ENCODE measurements at places on chromosomes 7 and 10.

- DNase-seq = no peak
Measured at GRCh38 chr10:129759214-129760002, 204.7 kb downstream of the EBF3 start.

DNA sequence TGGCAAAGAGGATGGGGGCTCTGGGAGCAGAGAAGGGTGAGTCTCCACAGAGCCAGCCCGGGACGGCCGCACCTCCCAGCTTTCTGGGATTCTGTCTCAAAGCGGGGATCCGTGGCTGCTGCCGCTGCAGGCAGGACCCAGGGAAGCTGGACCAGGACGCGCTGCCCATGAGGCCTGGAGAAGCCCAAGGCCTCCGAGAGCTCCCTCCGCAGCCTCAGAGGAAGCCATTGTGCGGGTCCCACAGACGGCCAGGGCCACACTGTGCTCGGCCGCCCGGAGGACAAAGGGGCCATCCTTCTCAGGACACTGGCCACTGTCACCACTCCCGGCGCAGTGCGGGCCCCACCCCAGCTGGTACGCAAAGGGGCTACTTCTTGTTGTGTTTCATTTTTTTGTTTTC lies 79.3 kb upstream of the PDGFA start:
- DNase-seq = no peak

- no peak for DNase-seq
Measured at GRCh38 chr7:54995610-54996363, 23.0 kb upstream of the EGFR start.

DNA sequence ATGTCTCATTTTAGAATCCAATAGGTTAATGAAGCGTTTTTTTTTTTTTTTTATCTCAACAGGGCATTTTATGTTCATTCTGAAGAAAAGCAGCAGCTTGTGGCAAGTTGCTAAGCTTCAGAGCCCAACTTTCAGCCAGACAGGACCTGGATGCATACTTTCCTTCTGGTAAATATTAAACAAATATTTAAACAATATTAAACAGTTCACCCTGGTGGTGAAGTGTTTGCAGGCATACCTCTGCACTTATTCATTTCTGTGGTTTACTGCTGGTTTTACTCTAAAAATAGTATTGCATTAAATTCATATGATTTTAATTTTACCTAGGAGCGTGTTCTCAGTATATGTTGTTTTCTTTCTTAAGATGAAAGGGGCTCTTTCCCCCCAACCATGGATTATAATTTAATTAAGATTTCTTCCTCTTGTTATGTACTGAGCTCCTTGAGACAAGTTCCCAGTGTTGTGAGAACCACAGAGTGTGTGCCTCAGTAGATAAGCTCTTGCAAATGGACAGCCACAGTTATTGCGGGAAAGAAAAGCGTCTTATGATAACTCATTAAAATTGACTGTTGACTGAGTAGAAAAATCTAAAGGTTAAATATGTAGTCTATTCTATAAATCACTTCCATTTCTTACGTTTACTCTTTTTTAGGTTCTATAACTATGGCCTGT lies 155.8 kb downstream of the MALRD1 start:
- no peak for DNase-seq

- no peak for DNase-seq
Measured at GRCh38 chr7:134931487-134931886, 54.8 kb upstream of the AGBL3 start.

DNA sequence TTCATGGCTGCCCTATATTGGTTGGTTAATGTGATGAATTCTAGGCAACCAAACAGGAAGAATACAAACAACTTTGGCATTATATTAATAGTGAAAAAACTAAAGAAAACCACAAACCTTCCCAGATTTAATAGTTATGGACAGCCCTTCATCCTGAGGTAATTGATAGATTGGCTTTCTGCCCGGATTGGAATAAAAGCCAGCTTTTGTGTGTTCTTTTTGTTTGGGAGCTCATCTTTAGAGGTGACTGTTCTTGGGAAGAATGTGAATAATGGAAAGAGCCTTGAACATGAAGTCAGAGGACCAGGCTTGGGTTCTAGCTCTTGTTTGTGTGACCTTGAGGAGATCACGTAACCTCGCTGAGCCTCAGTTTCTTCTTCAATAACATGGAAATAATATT lies 92.3 kb downstream of the VTI1A start:
- DNase-seq = no peak

DNA sequence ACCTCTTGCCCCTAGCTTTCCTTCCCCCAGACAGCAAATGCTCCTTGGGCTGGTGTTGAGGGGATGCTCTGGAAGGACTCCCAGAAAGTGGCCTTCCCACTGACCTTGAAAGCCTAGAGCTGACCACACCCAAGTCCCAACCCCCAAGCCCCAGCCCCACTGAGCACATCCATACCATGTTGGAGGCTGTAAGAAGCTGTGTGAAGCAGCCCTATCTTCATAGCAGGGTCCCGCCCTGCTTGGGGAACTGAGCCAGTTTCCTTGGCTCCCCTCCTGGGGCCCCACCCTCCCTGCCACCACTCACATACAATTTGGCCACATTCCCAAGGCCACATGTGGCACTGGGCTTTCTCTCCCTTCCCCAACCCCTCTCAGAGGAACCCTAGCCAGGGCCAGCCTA lies 72.3 kb upstream of the CACUL1 start:
- DNase-seq = no peak

DNA sequence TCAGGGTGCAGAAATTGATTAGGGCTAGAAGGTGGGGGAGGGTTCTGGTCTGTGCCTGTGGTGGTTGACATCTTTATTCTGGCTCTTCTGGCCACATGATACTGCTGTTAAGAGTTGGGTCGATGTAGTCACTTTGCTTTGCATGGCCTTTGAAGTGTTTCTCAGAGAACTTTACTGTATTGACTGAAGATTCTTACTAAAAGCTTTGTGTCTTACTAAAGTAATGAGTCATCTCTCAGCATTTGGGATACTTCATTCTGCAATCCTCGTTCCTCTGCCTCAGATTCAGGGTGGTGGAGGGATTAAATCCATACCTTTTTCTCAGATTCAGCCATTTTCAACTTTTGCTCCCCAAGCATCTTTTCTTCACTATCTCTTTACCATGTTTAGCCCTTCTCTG lies 38.6 kb downstream of the STEAP4 start:
- DNase-seq = no peak

DNA sequence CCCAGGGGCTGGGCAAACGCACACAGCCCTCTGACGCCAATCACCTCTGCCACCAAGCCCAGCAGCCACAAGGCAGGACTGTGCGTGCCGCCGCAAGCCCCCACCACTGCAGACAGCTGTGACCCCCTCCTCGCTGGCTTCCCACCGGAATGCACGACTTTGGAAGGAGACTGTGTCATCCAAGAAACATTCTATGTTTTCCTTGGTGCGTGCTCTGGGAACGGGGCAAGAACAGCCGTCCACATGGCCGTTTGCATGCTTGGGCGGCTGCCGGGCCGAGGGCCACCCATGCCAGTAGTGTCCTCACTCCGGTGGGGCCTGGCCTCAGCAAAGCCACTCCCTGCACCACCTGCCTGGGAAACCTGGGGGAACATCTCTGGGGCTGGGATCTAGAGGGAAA lies 17.6 kb upstream of the ELN start:
- no peak for DNase-seq

DNA sequence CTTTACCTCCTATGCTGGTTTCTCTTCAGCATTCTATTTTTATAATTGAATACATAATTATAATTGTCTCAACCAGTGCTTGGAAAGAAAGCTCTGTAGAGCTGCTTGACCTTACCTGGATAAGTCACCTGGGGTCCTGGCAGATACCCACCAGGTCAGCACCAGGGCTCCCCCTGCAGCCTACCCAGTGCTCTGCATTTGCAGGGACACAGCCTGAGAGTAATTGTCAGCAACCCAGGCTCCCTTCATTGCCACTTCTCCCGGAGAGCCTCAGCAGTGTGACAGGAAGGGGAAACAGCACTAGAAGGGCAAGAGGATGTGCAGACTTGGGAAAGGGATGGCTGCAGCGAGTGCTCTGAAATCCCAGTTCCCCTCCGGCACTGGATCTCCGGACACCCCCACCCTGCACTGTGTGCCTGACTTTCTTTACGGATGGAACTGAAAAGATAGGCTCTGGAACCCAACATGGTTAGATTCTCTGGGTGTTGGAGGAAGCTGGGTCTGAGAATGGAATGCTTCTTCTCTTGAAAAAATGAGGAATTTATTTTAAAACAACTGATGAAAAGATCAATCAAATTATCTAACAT lies 11.4 kb upstream of the PAX4 start:
- no peak for DNase-seq

DNA sequence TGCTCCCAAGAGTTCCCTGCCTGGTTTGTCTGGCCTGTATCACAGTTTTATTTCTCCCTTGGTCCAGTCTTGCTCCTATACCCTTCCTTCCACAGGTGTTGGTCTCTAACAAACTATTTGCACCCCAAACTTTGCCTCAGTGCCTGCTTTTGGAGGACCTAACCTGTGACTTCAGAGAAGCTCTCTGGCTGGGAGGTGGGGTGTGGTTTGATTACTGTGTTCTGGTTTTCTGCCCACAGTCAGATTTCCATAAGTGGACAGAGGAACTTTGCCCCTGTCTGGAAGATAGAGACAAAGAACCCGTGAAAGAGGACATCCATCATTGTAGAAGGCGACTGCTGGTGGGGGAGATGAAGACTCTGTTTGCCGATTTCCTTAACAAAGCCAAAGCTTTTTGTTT lies 55.8 kb upstream of the TRIL start:
- no peak for DNase-seq

DNA sequence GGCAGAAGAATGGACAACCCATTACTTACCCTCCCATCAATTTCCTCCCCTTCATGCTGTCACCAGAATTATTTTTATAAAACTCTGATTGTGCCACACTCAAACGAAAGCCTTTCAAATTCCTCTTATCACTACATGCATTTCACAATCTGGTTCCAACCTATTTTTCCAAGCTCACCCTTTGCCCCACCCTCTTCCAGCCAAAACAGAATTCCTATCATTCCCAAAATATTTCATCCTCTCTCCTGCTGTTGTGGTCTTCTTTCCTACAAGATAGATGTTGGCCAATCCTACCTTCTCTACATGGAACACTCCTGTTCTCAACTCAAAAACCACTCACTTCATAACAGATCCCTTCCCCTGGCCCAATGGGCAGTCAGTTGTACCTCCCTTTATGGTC lies 111.5 kb downstream of the ELAPOR2 start:
- DNase-seq = no peak

DNA sequence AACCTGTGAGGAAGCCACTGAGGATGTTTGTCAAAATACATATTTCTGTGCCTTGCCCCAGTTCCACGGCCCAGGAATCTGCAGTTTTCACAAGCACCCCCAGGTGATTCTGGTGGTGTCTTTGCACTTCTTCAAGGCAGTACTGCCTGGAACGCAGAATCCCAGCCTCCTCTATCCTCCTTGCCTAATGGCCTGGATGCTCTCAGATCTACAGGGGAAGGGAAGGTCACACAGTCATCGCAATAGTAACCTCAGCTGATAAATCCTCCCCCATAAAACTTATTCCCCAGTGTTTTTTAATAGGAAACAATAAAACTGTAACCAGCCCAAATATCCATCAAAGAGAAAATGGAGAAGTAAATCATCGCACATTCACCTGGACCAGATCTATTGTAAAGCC lies 78.3 kb downstream of the EGFR start:
- DNase-seq = no peak

DNA sequence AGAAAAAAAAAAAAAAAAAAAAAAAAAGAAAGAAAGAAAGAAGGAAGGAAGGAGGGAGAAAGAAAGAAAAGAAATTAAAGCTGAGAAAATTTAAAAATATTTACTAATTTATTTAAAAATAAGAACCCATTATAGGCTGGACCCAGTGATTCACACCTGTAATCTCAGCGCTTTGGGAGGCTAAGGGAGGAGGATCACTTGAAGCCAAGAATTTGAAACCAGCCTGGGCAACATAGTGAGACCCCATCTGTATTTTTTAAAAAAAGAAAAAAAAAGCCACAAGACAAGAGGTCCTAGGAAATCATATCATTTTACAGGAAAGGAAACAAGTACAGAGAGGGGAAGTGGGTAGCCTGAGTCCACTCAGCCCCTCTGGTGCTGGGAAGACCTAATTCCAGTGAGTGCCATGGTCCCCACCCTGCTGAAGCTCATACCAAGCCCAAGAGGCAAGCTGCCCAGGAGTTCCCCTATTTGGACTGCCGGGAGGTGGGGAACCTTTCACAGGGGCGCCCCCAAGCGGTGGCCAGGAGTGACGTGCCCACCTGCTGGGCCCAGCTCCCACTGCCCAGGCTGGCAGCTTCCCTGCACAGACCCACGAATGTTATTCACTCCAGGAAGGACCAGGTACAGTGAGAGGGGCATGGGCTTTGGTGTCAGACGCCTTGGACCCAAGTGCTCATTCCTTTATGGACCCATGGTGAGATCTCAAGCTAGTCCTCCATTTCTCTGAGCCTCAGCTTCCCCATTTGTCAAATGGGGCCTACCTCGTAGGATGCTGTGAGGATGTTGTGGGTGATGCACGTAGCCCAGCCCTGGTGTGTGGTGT lies 133.6 kb downstream of the ZMIZ1 start:
- no peak for DNase-seq

DNA sequence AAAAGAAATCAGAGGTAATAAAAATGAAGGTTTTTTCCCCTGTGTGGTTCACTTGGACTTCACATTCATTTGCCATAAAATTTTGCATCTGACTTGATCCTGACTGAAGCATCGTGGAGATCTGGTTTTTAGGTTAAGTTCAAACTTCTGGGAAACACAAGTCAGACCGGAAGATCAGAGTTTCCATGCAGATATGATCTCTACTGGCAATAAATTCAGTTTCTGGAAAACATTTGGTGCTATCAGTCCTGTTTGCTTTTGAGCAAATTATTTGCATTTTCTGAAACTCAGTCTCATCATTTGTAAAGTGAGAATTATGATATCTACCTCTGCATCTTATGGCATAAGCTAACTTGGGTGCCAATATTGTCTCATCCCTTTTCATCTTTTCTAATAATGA lies 81.3 kb upstream of the KCNMA1 start:
- no peak for DNase-seq

GRCh38 chr7:38335128-38335491 lies 61.7 kb upstream of the TARP start:
- DNase-seq = no peak

- no peak for DNase-seq
Measured at GRCh38 chr10:121250995-121251764, 347.1 kb downstream of the FGFR2 start.

GRCh38 chr7:42269161-42269560 lies 32.2 kb upstream of the GLI3 start:
- no peak for DNase-seq

DNA sequence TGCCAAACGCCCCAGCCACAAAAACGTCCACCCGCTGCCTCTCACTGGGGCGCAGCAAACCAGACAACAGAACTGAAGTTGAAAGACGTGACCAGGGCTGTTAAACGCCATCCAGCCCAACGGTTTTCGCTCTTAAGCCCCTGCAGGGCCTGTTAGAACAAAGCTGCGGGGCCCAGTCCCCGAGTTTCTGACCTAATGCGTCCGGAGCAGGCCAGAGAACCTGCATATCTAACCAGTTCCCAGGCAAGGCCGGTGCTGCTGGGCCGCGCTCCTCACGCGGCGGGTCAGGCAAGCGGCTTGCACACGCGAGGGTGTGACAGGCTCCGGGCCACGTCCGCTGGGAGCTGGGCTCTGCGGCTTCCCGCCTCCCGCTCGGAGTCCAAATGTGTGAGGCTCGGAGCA lies 87.0 kb downstream of the PTPRN2 start:
- no peak for DNase-seq

- DNase-seq = no peak
Measured at GRCh38 chr10:43962346-43963191, 313.9 kb upstream of the ZNF32 start.

GRCh38 chr7:69411018-69411417 lies 187.3 kb upstream of the AUTS2 start:
- no peak for DNase-seq

Measured in hypothalamus (tissue), 51 donors.